Urinary bladder (tissue), 4 donors: ENCODE measurements at places on chromosomes 7 and 10. TPM values are rescaled to one million over a fixed set of nuclear protein-coding genes. Genes with fewer than 3 reads are reported as not detected.

- DNase-seq, result no peak
These were observed 168.9 kb downstream of the CSTF2T start for GRCh38 chr10:51530541-51530940.

DNA sequence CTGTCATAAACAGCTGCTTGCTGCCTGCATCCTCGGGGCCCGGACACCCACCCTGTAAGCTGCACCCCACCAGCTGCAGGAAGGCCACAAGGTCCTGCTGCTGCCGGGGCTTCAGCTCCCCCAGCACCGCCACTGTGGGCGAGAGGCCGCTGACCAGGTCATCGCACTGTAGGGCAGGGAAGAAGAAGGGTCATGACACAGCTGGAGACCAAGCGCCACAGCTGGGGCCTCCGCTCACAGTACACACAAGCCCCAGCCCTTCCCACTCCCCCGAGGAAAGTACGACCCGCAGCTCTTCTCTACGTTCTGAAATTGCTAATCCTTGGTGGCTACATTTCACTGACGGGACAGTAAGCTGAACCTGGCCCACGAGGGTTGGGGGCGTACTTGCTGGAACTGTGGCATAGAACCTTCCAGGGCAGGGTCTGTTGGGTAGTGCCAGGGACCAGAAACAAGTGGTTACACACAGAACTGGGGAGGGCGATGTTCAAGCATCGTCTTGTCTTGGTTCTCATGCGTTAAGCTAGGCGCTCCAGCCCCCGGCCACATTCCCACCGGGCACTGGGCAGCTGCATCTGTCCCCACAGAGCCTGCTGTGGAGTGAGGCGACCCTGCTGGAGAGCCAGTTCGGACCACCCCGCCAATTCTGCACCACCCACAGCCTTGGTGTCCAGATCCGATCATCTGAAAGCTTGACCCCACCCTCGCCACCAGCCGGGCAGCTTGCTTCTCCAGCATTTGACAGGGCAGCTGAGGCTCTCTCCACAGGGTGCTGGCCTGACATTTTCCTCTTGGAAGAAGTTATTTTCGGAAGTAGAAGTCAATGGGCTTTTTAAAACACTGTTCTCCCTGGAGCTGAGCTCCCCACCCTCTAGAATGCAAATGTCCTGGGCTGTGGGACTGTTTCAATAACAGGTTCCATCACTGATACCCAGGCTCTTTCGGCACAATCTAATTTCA is 50.8 kb downstream of the GSDME start:
- DNase-seq, result no peak

GRCh38 chr7:92809397-92809759 is 27.0 kb downstream of the CDK6 start:
- DNase-seq, result no peak

GRCh38 chr7:30598121-30598876 is 3.6 kb downstream of the GARS1 start:
- no peak for DNase-seq

DNA sequence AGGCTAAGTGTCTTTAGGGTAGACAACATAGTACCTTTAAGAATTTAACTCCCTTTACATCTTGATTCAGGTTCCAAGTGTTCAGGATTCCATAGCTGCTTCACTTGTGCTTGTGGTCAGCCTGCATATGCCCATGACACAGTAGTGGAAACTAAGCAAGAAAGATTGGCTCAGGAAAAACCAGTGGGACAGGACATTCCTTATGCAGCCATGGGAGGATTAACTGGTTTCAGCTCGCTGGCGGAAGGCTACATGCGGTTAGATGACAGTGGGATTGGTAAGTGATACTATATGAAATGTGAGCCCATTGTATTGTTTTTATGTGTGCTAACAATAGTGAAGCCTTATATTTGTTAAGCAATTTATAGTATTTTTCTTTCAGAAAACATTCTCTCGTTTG is 11.3 kb downstream of the FAM221A start:
- no peak for DNase-seq

Gene HGF
- total RNA-seq, result 42.7 TPM

DNA sequence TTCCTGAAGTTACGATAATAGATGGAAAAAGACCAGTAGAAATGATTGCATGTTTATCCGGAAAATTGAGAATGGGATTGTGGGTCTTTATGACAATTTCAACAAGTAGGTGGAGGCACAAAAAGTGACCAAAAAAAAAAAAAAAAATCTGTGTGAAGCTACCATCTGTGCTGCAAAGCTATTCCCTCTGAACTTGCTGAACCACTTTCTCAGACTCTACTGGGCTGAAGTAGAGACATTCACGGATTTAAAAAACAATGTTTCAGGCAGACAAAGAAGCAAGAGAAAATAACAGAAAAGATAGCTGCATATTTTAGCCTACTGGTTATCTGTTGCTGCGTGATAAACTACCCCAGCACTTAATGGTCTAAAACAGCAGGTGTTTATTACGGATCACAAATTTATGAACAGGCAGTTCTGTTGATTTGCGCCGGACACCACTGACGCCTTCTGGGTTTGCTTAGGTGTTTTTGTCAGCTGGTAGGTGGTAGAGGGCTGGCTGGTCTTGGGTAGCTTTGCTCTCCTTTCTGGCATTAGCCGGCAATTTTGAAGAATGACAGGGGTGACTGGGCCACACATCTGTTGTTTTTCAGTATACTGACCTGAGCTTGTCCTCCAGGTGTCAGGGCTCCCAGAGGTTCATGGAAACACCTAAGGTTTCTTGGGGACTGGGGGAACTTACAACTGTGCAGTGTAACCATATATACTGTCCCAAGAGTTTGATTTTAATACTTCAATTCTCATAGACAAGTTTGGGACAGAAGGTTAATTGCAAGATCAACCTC is 665.1 kb downstream of the CCSER2 start:
- DNase-seq, result no peak

- DNase-seq, result no peak
These were observed 79.6 kb downstream of the SH3PXD2A start for GRCh38 chr10:103775776-103776175.

- no peak for DNase-seq
These were observed 295.9 kb upstream of the FOXK1 start for GRCh38 chr7:4386190-4386589.

Gene DKK1
- total RNA-seq, result 4.6 TPM

- DNase-seq, result no peak
These were observed 91.1 kb downstream of the SVIL start for GRCh38 chr10:29543715-29544114.

DNA sequence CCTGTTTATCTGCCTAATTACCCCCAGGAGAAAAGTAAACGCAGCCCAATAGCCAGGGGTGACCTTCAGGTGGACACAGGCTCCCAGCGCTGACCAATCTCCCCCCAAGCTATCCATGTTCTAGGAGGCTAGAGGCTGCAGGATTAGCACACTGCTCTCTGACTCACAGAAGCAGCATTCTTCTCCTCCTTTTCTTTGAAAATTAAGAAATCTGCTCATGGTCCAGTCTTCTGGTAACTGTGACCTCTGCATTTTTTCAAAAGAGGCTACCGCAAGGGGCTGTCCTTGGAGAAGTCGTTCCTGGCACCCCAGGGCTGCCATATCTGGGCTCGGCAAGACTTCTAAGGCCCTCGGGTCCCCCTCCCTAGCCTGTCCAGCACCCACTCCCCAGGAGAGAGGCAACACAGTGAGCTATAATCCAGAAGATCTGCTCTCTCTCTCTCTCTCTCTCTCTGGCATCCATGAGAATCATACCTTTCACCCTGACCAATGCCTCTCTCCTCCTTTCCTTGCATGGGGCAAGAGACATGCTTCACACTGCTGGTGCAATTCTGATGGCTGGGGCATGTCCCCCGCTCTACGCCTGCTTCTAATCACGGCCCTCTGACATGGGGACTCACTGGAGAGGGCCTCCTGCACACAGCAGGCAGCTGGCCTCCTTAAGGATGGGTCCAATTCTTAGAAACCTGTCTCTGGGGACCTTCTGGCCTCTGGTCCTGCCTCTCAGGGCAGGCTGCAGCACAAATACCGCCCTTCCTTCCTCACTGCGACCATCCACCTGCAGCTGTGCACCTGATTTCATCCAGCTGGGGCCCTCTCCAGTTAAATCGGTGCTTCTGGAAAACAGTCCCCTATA is 27.3 kb downstream of the ANXA11 start:
- DNase-seq, result no peak

Gene LRRN3
- 39.1 TPM for total RNA-seq

- no peak for DNase-seq
These were observed 83.4 kb downstream of the PPP1R3A start for GRCh38 chr7:113835367-113835766.

Gene GPR15LG
- total RNA-seq, result 16.6 TPM

GRCh38 chr7:99778880-99779279 is 5.1 kb downstream of the CYP3A4 start:
- DNase-seq, result no peak
